ENCODE measurements at places on chromosomes 16 and 17.

DNA sequence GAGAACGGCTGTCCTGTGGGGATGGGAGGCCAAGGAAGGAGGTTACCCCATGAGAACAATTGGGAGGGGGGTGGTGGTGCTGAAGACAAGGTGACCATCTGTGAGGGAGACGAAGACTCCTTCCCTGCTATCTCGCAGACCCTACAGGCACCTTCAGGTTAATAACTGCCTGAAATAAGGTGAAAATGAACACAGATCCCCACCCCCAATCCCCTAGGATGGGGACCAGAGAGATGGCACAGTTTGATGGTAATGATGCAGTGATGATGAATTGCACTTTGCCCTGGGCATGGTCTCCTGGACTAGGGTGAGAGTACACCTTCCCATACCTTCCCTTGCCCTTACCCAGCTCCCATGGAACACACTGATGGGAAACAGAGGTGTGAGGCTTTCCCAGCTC is 1.4 kb upstream of the NAE1 start:
- DNase-seq = no peak

DNA sequence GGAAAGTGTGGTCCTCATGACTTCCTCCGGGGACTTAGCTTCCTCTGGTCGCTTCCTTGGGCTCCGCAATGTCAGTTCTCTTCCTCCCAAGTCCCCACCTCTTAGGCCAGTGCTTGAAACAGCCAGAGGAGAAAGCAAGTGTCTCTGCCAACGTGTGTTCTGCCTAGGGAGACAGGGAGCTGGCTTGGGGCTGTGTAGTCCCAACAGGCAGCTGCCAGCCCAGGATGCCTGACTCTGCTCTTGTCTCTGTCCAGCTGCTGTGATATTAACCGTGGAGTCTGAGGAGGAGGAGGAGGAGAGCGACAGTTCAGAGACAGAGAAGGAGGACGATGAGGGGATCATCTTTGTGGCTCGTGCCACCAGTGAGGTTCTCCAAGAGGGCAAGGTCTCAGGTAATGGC is 13.5 kb upstream of the PLEKHG4 start:
- no peak for DNase-seq

DNA sequence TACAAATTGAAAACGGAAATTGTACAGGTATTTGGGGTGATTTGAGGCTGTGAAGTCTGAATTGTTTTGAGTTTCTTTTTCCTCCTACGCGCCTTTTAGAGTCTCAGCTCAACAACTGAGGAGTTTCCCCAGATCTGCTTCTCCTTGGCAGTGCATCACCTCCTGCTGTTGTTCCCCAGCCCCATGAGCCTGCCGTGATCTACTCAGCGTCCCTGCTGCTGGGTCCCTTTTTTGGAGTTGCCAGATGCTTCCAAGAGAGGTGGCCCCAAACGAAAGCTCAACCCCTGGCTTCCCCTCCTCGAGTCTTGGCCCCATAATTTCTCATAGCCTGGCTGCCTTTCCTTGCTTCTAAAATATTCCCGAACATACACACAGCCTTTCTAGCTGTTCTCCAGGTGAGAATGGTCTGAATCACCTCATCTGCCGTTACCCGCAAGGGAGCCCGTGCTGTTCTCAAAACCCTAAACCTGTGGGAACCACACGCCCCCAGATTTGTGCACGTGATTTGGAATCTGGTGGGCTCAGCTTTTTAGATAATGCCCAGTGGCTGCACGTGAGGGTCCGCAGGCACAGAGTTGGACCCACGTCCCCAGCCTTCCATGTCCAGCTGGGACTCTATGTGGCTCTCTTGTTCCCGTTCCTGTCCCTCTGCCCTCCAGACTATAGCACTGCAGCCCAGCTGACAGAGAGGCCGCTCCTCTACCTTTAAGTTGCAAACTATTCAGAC is 179.1 kb upstream of the CHMP6 start:
- no peak for DNase-seq

DNA sequence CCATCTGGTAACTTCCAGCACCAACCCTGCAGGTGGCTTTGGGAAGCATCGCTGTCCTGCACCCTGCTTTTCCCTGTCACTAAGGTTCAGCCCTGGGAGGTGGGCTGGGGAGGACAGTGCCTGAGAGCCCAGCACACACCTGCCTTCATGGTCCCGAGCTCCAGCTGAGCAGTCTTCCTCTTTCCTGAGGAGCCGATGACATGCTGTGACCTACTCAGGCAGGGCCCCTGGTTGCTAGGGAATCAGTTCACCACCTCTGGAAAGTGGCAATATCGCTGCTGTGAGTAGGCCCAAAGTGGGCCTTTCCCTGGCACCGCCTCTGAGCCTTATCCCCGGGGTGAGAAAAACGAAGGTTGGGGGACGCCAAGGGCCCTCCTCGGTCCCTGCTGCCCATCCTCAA is 17.9 kb downstream of the ST3GAL2 start:
- DNase-seq = no peak

DNA sequence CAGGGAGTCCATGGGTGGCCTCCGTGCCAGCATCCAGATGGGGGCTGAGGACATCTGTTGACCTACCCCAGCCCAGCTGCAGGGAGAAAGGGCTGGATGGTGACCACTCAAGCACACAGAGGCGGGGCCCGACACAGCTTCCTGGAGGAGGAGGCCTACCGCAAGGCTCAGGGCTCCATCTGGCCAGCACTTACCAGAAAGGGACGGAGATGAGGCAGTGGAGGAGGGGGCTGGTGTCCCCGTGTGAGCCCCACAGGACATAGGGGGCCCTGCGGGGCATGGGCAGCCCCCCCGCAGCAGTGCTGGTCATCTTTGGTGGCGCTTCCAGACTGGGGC is 147.5 kb upstream of the CIBAR2 start:
- DNase-seq = no peak

All from NCI-H2107 (cell line).